Head of caudate nucleus (tissue), 42 donors: ENCODE measurements at places on chromosomes 6 and 20.

- no peak for DNase-seq
Observed at GRCh38 chr6:21398741-21399325, 194.7 kb upstream of the SOX4 start.

- DNase-seq: no peak
Observed at GRCh38 chr6:136793363-136793762, 1.1 kb upstream of the MAP3K5 start.

DNA sequence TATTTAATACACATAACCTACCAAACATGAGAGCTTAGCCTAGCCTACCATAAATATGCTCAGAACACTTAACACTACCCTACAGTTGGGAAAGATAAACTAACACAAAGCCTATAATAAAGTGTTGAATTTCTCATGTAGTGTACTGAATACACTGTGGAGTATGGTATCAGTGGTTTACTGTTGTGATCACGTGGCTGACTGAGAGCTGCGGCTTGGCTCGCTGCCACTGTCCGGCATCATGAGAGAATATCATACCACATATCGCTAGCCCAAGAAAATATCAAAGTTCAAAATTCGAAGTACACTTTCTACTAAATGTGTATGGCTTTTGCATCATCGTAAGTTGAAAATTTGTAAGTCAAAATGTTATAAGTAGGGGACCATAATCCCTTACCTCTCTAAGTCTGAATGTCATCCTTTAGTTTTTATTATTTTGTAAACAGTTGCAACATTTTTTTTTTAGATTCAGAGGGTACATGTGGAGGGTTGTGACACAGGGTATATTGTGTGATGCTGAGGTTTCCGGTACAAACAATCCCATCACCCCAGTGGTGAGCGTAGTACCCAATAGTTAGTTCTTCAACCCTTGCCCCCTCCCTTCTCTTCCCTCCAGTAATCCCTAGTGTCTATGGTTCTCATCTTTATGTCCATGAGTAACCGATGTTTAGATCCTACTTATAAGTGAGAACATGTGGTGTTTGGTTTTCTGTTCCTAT is 14.6 kb upstream of the TAAR1 start:
- DNase-seq: no peak

- DNase-seq: peak; percentile 71
Observed at GRCh38 chr6:26097268-26097875, 10.1 kb downstream of the HFE start.

- DNase-seq: no peak
Observed at GRCh38 chr20:4457566-4458543, 263.9 kb upstream of the PRND start.

GRCh38 chr6:16947375-16948015 is 154.4 kb upstream of the STMND1 start:
- DNase-seq: no peak

DNA sequence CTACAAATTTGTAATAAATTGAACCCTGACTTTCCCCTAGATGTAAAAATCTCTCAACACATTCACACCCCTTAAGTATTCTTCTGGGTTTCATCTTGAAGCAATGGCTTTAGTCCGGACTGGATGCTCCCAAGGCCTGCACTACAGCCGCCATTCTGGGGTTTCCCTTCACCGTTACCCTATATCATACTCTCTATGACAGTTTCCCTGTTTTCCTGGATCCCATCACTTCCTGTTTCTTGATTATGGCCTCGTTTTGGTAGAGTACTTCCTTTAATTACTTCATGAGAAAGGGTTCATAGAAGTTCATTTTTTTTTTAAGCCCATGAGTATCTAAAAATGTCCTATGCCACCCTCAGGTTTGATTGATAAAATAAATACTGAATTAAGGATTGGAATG is 11.7 kb downstream of the FIG4 start:
- DNase-seq: no peak

- DNase-seq: peak; percentile 42
Observed at GRCh38 chr6:154615483-154616025, 105.1 kb upstream of the CNKSR3 start.

DNA sequence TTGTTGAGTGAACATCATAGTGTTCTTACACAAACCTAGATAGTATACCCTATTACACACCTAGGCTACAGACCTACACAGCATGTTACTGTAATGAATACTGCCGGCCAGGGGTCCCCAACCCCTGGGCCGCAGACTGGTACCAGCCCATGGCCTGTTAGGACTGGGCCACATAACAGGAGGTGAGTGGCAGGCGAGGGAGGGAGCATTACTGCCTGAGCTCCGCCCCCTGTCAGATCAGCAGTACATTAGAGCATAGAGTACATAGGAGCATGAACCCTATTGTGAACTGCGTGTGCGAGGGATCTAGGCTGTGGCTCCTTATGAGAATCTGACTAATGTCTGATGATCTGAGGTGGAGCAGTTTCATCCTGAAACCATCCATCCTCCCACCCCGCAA is 126.3 kb downstream of the PRND start:
- DNase-seq: no peak
